CD4-positive, alpha-beta T cell treated with Interleukin-17A for 1 hour (primary cell): ENCODE measurements at places on chromosomes 16 and 17.
A peak's percentile ranks its signal among the peaks of the same experiment; 100 is the strongest.

DNA sequence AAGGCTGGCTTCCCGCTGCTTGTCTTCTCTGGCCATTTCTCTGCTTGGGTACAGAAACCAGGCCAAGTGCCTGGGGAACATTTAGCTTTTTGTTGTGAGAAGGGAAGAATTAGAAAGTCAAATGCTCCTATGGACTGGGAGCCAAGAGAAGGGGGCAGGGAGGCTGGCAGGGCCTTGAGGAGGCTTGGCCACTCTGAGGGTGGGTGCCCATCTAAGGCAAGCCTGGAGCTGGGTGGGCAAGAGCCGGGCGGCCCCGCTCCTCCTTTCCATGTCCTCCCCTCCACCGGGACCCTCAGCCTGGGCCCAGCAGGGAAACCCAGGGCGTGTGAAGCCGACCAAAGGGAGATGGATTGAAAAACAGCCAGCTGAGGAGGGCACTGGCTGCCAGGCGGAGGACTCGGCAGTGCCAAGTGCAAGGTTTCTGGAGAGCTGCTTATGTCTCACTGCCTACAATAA lies 69.4 kb downstream of the NTN1 start:
- DNase-seq = no peak

DNA sequence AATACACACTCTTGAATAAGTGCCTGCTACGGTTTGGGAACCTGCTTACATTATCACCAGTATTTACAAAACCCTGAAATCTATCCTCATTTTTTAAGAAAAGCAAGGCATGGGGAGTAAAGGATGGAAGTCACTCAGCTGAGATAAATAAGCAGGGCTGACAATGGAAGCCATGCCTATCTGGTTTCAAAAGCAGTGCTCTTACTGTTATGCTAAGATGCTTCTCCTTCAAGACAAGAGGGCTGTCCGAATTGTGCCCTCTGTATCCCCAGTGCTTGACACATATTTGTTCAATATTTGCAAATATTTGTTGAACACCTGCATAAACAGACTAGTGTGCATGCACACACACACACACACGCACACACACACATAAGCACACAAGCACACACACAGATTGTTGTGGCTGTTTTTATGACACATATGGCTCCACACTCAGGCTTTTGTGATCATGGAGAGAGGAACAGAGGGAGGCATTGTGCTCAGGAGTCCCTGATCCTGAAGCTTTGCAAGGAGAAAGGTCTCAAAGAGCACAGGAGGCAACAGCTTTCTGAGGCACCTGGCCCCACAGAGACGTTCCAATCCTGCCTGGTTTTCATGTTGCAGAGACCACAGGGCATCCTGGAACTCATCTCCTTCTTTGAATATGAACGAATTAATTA lies 401.6 kb upstream of the CDH11 start:
- DNase-seq = no peak

DNA sequence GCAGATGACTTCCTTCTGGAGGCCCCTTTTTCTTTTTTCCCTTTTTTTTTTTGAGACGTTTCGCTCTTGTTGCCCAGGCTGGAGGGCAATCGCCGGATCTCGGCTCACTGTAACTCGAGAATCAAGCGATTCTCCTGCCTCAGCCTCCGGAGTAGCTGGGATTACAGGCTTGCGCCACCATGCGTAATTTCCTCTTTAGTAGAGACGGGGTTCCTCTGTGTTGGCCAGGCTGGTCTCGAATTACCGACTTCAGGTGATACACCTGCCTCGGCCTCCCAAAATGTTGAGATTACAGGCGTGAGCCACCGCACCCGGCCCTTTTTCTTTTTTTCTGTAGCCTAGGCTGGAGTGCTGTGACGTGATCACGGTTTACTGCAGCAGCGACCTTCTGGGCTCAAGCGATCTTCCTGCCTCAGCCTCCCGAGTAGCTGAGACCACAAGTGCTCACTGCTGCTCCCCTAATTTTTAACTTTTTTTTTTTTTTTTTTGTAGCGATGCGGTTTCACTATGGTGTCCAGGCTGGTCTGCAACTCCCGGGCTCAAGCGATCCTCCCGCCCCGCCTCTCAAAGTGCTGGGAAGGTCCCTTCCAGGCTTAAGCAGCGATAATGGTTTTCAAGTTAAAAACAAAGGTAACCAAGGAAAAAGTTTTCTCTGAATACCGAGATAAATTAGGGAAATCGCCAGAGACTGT lies 956 bp upstream of the IST1 start:
- peak; percentile 57 for DNase-seq

GRCh38 chr17:75144816-75145512 lies 9.3 kb downstream of the JPT1 start:
- no peak for DNase-seq

GRCh38 chr16:60788631-60789030 lies 1247.6 kb downstream of the CDH8 start:
- DNase-seq = no peak

- no peak for DNase-seq
These were observed 134.5 kb upstream of the FOXF1 start for GRCh38 chr16:86375851-86376250.

- no peak for DNase-seq
These were observed 36.6 kb downstream of the C16orf78 start for GRCh38 chr16:49410226-49410625.

DNA sequence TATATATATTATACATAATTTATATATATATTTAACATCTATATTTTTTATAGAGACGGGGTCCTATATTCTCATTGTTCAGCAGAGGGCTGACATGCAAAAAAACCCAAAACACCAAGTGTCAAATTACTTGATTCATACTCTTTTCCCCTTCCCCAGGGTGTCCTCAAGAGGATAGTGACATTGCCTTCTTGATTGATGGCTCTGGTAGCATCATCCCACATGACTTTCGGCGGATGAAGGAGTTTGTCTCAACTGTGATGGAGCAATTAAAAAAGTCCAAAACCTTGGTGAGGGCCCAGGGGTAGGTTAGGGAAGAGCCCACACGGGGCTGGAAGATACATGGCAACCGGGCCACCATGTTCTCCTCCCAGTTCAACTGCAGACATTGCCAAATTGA lies 11.0 kb downstream of the ITGAM start:
- no peak for DNase-seq

GRCh38 chr16:9096416-9096952 lies 5.0 kb downstream of the HAPSTR1 start:
- no peak for DNase-seq

DNA sequence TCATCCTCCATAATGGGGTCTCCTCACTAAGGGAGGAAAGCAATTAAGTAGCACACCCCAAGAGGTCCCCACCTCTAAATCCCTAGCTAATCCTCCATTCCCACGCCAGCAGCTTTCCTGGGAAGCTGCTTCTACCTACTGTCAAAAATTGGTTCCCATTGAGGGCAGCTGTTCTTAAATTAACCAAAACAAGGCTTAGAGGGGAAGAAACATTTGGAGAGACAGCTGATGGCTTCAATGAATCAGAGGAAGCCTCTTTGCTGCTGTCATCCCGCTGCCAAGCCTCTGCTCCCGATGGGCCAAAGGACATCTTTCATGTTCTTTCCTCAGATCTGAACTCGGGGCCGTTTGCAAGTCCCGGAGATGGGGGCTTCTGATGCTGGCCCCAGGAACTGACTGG lies 26.6 kb downstream of the AIPL1 start:
- no peak for DNase-seq

DNA sequence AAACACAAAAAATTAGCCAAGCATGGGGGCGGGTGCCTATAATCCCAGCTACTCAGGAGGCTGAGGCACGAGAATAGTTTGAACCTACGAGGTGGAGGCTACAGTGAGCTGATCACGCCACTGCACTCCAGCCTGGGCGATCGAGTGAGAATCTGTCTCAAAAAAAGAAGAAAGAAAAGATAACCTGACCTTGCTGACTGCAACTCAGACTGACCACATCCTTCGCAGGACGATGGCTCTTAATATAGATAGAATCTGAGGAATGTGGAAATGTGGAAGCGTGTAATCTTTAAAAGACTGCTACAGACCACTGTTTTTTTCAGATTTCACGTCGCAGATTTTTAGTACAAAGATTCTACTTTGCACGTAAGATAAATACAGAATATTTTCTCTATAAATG lies 37.8 kb downstream of the KLHDC4 start:
- DNase-seq = no peak

GRCh38 chr17:77824780-77825280 lies 133.7 kb upstream of the TNRC6C start:
- DNase-seq = no peak

DNA sequence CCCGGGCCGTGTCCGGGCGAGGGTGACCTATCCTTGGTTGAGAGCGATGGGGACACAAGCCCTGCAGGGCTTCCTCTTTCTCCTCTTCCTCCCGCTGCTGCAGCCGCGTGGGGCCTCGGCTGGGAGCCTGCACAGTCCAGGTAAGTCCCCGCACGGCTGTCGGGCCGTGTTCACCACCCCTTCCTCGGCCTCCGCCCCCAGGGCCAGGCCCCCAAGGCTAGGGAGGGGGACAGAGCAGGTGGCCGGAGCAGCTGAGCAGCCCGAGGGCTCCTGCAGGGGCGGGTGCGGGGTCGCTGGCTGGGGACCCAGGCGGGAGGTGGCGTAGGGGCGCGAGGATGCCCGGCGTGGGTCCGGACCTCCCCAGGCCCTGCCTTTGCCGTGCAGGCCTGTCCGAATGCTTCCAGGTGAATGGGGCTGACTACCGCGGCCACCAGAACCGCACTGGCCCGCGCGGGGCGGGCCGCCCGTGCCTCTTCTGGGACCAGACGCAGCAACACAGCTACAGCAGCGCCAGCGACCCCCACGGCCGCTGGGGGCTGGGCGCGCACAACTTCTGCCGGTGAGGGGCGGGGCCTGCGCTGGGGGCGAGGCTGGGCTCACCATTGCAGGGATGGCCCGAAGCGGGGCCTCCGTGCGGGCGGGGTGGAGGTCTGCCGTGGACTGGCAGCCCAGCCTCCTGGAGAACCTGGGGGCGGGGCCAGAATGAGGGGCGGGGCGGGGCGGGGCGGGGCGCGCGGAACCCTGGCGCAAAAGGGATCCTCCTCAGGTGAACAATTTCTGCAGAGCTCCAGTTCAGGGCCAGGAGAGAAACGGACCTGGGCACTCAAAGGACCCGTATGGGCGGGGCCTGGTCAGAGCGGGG lies 631 bp downstream of the KREMEN2 start:
- peak; percentile 74 for DNase-seq

- no peak for DNase-seq
These were observed 63.5 kb upstream of the PHOSPHO1 start for GRCh38 chr17:49294122-49294521.

DNA sequence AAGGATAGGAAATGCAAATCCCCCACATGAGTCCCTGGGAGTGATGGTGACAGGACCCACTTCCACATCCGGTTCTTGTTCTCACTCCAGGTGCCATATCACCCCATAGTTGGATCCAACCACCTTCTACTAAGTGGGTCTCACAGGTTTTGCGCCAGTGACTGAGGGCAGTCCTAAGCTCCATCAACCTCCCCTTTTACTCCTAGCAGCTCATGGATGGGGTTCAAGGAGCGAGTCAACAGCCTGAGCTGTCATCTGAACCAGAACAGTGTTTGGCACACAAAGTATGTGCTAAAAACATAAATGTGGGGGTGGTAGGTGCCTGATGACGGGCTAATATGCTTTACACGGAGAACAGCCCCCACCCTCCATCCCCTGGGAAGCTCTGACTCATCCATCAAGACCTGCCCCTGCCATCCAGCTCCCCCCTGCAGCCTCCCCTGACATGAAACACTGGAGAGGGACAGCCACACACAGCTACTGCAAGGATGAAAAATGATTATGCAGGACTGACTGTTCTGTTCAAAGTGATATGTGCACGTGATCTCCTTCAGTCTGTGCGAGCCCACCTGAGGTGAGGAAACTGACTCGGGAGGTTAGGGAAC lies 143.2 kb upstream of the CDH5 start:
- DNase-seq = no peak

DNA sequence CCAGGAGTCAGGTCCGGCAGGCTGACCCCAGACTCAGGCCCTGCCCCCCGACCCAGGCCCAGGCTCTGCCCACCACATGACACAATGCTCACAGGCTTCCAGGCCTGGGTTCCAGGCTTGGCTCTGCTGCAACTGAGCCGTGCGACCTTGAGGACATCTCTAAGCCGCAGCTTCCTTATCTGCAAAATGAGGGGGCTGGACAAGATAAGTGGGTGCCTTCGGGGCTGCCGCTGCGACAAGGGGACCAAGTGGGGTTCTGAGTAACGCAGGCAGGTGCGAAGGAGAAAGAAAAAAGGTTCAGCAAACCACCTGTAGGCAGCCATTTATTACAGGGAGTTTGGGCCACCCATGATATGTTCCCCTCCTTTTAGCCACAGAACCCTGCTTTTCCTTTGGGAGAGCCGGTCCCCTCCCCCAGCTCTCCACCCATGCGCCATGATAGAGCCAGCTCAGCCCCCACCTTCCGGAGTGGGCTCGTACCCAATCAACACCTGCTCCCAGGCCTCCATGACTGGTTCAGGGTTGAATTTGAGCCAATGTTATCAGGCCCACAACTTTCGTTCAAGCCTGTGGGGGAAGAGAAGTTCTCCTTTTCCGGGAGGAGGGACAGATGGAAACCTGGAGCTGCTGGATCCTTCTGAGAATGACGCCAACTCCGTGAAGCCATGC lies 38.2 kb downstream of the RTN4RL1 start:
- DNase-seq = no peak

- peak; percentile 70 for DNase-seq
These were observed 53.6 kb downstream of the GRB7 start for GRCh38 chr17:39791111-39791992.

DNA sequence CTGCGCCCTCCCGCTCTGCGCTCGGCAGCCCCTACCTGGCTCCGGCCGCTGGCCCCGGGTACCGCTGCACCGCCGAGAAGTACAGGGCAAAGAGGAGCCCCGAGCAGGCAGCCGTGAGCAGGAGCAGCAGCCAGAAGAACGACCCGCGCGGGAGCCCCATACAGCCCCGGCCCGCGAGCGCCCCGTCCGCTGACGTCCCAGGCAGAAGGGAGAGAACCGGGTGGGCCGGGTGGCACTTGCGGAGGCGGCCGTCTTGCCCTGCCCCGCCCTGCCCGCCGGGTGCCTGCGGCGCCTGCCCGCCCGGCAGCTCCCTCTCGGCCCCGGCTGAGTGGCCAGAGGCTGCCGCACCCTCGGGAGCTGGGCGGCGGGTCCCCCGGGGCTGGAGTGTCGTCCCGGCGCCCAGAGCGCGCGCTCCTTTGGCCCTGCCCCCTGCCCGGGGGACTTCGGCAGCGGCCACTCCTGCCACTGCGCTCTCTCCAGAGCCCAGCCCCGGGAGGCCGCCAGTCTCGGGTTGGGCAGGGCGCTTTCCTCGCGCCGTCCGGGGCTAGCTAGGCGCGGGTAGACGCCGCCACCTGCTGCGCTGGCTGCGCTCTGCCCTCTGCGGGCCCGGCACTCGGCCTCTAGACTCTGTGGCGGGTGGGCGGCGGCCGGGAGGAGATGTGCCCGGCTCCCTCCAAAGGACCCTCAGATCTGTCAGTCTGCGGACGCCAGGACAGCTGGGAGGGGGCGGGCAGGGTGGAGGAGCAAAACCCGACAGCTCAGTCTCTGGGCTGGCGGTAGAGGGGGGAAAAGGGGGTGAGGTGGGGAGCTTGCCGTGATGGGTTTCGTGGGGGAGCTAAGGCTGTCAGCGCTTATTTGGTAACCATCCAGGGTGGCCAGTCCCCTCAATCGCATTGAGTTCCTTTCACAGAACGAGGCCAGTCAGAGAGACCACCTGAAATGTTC lies at the start of gene ST6GALNAC2:
Gene ST6GALNAC2, minus strand, starts transcription at position 212 of the 945 bp plus-strand sequence. Its CDS starts 52 bp downstream, at position 160.
- peak; percentile 41 for DNase-seq
